ENCODE measurements at places on chromosomes 3 and 15. TPM values are rescaled to one million over a fixed set of nuclear protein-coding genes. Genes with fewer than 3 reads are reported as not detected.

GRCh38 chr15:45588219-45588875, 1.2 kb downstream of the BLOC1S6 start:
- no peak for DNase-seq

GRCh38 chr3:25150199-25150598, 277.9 kb upstream of the RARB start:
- DNase-seq = no peak

The CCDC39 gene
- 0.80 TPM for total RNA-seq

GRCh38 chr3:29555590-29555989, 274.7 kb downstream of the RBMS3 start:
- DNase-seq = no peak

Measured in psoas muscle (tissue), 8 donors.